ENCODE measurements at places on chromosomes 4 and X.

DNA sequence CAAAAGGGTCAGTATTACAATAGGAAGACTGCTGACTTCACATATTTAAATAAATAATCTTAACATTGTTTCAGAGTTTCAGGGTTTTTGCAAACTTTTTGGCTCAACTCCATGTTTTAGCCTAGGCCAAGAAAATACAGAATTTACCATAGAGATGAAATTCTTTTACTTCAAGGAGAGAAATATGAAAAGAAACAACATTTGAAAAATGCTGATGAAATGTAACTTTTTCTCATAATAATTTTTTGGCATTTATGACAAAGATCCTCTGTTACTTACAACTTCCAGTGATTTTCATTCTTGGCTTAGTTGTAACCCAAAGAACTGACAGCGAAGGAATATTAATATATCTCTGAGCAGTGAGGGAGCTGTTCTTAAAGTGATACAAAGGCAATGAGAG lies 316.1 kb upstream of the EMCN start:
- DNase-seq, result no peak

DNA sequence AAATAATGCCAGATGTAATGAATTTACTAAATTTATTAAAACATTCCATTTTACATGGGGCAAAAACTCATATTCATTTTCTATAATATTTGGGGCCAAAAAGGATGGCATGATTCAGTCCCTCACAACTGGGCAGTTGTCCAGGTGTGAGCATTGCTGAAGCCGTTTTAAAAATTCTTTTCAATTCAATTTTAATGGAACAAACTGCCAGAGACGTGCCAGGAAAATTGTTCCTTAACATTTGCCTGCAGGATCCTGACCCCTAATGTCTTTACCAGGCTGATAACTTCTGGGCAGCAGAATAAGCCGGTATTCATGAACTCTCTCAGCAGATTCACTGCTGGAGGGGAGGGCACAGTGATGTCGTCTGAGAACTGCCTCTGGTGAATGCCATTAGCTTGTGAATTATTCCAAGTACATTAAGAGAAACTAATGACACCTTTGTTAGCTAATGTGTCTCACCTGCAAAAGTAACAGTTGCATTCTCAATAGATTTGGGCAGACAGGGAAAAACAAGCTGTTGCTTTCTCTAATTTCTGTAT lies 1445.1 kb upstream of the TENM3 start:
- DNase-seq, result no peak

- no peak for DNase-seq
Measured at GRCh38 chr4:40629401-40630334, at the start of gene RBM47. Gene RBM47 (minus strand): TSS chr4:40629864. CDS start chr4:40438893, 190,971 bp downstream.

GRCh38 chr4:138904793-138905192 lies 110.8 kb upstream of the NOCT start:
- DNase-seq, result no peak

- no peak for DNase-seq
Measured at GRCh38 chrX:76253432-76253831, 80.6 kb downstream of the PBDC1 start.

- DNase-seq, result no peak
Measured at GRCh38 chrX:39582976-39583375, 514.8 kb downstream of the BCOR start.

DNA sequence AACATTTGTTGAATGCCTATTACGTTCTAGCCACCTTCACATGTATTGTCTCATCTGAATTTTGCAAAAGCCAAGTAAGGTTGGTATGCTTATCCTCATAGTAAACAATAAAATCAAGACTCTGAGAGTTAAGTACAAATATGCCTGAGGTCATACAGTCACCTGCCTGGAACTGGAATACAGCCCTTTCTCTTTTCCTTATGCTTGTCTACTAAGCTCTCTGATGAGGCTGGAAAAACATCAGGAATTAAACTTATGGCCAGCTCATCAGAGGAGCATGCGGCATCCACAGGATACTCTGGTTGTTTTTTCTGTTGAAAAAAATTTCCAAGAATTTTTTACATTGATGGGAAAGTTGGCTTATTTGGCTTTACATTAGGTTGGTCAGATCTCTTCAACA lies 35.5 kb downstream of the NCAPG start:
- DNase-seq, result no peak

GRCh38 chr4:83917572-83917971 lies 381.7 kb downstream of the GPAT3 start:
- no peak for DNase-seq

DNA sequence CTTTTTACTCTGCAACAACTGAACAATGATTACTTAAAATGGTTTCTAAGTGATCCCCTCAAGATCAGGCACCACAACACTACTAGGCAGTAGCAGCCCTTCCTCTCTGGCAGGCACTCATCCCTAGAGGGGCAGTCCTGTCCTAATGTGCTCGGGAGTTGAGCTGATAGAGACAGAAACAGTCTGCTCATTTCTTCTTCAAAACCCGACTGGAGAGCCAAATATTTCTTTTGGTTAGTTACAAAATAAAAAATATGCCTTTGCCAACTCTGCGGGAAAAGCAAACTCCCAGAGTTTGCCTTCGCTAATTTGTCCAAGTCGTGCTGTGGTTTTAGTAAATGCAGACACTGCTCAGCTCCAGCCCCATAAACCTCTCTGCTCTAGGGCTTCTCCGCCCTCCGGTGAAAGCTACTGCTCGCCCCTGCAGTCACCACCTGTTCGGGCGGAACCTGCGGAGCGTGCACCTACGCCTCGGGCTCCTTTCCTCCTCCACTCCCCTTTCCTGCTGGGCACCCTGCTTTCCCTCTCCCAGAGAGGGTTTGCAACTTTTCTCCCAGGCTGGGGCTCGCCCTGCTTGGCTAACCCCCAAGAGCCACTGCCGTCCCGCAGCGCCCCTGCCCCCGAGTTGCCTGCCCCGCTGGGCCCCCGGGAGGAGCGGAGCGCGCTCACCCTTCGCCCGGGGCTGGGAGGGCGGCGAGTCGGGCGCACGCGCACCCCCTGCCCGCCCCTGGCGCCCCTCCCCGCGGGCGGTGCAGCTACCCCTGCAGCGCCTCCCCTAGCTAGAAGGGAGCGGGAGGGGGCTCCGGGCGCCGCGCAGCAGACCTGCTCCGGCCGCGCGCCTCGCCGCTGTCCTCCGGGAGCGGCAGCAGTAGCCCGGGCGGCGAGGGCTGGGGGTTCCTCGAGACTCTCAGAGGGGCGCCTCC lies at the start of gene NPNT:
NPNT (plus strand) TSS at position 812 of the 923 bp plus-strand sequence. CDS start 182 bp downstream, outside the sequence.
- no peak for DNase-seq

DNA sequence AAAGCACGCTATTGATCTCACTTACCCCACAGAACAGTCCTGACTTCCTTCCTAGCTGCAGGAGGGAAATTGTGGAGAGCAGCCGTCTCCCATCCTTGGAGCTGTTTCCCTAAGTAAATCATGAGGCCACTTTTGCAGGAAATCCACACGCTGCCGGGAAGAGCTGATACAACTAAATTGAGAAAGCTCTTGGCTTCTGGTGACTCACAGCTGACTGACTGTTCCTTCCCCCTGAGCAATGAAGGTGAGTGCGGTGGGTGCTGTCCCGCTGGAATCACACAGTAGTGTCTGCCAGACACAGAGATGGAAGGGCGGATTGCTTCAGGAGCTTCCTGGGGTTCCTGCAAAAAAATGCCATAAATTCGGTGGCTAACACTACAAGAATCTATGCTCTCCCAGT lies 268.9 kb downstream of the ASMT start:
- DNase-seq, result no peak

DNA sequence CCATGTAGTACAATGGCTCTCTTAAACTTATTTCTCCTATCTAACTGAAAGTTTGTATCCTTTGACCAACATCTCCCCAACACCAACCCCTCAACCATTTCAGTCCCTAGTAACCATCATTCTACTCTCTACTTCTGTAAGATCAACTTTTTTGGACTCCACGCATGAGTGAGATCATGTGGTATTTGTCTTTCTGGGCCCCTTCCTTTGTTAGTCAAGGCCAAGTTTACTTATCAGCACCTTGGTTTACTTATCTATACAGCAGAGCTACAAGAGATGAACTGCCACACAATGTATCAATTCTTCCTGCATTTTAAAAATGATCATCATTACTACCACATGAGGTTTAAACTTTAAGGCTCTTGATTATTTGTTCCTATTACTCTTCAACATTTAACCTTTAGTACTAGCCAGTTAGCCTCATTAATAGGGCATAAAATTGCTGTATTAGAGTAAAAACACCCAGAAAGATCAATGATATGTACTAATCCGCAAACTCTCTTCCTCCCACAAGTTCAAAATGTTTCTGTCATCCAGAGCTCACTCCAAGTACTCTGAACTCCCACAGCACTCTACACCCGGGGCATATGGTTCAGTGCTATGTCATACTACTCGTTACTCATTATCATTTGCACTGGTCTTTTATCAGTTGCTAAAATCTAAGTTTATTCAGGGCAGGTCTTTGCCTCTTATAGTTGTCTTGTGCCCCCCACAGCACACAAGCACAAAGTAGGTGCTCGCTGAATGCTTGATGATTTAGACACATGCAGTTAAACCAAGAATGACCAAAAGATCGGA lies 145.7 kb upstream of the ADAMTS3 start:
- no peak for DNase-seq
